ENCODE measurements at places on chromosomes 7 and 10. TPM values are rescaled to one million over a fixed set of nuclear protein-coding genes. Genes with fewer than 3 reads are reported as not detected.

Gene SDK1
- polyA plus RNA-seq: 3.3 TPM

Gene HEPACAM2
- polyA plus RNA-seq: not detected

Gene TRIM50
- polyA plus RNA-seq: 4.1 TPM

Gene ERVW-1
- not detected for polyA plus RNA-seq

Gene AOAH
- 1.3 TPM for polyA plus RNA-seq

Gene AP1S1
- polyA plus RNA-seq: 32.5 TPM

Gene SPDYE5
- polyA plus RNA-seq: 0.08 TPM

Gene MCM10
- 0.71 TPM for polyA plus RNA-seq

Gene MMD2
- polyA plus RNA-seq: not detected

Gene ZNF92
- 2.8 TPM for polyA plus RNA-seq

Gene ADAMTS14
- 0.07 TPM for polyA plus RNA-seq

Gene GOLGA7B
- polyA plus RNA-seq: 2.7 TPM

Gene SLC26A3
- 0.05 TPM for polyA plus RNA-seq

Gene EVX1
- 0.22 TPM for polyA plus RNA-seq

Gene PAX2
- polyA plus RNA-seq: not detected

Gene METTL27
- 2.5 TPM for polyA plus RNA-seq

Gene NPY
- not detected for polyA plus RNA-seq

Gene GAD2
- polyA plus RNA-seq: not detected

Gene CPA4
- 0.98 TPM for polyA plus RNA-seq

Gene CLDN4
- polyA plus RNA-seq: 0.34 TPM

Gene PTEN
- 18.1 TPM for polyA plus RNA-seq

Gene SORCS1
- 0.87 TPM for polyA plus RNA-seq

Gene EEPD1
- polyA plus RNA-seq: 9.1 TPM

Gene PRPS1L1
- polyA plus RNA-seq: not detected

Gene OR9A2
- not detected for polyA plus RNA-seq

Gene COX19
- polyA plus RNA-seq: 4.8 TPM

Gene CALHM1
- polyA plus RNA-seq: not detected

Gene PHYHIPL
- 0.11 TPM for polyA plus RNA-seq
